Left forelimb (tissue), 1 donor: ENCODE measurements at places on chromosomes 3 and 15.

DNA sequence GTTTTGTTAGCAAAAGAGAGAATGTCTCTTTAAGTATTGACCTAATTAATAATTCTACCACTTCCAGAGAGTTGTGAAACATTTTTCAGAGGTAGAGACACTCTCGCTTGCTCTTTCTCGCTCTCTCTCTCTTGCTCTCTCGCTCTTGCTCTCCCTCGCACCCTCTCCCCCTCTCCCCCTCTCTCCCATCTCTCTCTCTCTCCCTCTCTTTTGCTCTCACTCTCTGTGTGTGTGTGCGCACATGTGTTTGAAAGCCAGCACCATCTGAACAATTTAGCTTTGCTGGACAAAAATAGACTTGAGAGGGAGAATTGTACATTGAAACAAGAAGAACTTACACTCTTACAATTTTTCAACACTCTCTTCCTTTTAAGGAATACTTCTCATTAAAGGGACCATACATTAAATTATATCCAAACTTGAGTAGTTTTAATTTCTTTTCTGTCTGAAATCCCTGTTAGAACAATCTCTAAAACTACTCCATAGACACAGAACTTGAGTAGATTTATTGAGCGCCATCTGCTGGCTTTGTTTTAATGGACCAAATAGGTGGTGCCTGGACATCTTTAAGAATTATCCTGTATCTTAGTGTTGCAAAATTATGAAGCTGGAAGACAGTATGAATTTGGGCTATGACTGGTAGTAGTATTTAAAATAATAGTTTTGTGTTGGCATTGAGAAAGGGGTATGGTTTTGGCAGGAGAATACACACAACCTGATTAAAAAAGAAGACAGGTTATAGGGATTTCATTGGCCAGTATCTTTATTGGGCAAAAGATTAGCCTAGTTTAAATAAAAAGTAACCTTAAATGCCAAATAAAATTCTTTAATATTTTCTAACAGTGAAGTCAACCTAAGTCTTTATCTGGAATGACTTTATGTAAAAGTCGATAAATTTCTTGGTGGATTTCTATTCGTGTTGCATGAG lies 124.6 kb downstream of the AKAP13 start:
- DNase-seq = no peak

GRCh38 chr3:176850498-176850897 lies 346.8 kb downstream of the TBL1XR1 start:
- no peak for DNase-seq

DNA sequence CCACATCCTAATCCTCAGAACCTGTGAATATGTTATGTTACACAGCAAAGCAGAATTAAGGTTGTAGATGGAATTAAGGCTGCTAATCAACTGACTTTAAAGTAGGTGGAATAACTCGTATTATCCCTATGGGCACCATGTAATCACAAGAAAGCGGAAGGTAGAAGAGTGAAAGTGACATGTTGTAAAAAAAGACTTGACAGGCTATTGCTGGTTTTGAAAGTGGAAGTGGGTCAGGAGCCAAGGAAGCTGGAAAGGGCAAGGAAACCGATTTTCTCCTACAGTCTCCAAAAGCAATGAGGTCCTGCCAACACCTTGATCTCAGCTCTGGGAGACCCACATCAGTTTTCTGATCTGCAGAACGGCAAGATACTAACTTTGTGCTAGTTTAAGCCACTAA lies 6.6 kb downstream of the TP63 start:
- no peak for DNase-seq

- DNase-seq = no peak
These were observed 2.6 kb upstream of the GBE1 start for GRCh38 chr3:81764002-81764401.

GRCh38 chr3:56702490-56703315 lies 19.6 kb upstream of the TASOR start:
- DNase-seq = no peak

DNA sequence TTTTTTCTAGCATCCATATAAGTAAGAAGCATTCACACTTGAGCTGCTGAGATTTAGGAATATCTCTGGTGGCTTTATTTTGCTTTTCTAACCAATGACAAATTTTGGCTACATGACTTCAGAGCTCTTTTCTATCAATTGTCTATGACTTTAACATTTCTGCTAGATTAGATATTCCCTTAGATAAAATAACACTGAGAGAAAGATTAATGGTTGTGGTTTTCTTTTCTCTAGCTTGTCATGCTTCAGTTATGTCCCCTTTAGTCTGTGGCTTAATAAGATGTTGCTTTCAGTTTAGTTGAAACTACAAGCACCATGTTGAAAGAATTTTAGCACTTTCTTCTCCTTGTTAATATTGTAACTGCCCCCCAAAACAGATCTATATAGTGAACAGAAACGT lies 665.6 kb upstream of the CCDC54 start:
- DNase-seq = no peak

GRCh38 chr15:38323895-38324294 lies 71.3 kb downstream of the SPRED1 start:
- no peak for DNase-seq

DNA sequence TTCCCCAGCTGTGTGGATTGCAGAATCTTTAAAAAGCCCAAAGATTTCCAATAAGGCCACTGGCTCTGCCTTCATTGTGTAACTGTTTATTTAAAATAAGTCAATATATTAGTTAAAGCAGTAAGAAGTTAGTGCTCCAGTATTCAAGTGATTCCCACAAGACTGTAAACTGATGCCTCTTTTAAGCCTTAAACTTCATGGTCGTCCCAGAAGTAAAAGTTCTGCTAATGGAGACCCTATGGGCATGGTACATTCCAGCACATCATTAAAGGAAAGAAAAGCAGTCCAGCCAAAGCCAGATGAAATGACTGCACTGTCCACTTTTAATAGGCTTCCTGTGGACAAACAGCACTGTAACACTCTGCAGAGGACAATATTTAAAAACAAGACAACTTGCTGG lies 512.6 kb downstream of the MECOM start:
- no peak for DNase-seq

DNA sequence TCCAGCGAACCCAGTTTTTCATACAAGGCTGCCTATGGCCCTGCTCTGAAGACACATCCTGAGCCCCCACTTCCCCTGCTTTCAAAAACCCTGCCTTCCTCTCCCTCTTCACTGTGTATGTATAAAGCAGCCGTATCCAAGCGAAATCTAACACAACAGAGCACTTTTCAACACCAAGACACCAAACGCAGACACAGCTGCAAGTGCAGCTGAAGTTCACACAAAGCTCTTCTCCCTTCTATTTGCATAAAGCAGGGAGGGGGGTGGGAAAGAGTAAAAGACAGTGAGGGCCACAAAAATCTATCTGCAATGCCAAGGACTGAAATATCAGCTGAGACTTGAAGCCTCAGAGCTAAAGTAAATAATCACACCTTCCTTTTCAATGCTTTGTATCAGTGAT lies 35.1 kb upstream of the CSPG5 start:
- no peak for DNase-seq

GRCh38 chr3:20811631-20812030 lies 625.6 kb upstream of the SGO1 start:
- no peak for DNase-seq

DNA sequence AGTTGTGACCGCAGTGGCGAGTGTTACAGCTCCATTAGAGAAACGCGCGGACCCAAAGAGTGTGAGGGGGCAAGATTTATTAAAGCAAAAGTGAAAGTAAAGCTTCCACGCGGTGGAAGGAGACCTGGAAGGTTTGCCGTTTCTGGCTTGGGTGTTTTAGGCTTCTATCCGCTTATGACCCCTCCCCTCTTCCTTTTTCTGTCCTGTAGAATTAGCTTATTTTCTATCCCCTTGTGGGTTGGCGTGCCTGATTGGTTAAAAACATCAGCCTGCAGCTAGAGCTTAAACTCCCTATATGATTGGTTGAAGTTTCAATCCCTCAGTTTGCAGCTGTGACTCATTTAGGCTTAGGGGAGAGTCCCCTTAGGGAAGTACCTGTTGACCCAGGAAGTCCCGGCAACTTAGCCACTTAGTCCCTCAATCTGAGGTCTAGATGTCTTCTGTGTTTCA lies 39.6 kb downstream of the C3orf38 start:
- no peak for DNase-seq

GRCh38 chr15:71043373-71043772 lies 71.9 kb upstream of the THSD4 start:
- no peak for DNase-seq

DNA sequence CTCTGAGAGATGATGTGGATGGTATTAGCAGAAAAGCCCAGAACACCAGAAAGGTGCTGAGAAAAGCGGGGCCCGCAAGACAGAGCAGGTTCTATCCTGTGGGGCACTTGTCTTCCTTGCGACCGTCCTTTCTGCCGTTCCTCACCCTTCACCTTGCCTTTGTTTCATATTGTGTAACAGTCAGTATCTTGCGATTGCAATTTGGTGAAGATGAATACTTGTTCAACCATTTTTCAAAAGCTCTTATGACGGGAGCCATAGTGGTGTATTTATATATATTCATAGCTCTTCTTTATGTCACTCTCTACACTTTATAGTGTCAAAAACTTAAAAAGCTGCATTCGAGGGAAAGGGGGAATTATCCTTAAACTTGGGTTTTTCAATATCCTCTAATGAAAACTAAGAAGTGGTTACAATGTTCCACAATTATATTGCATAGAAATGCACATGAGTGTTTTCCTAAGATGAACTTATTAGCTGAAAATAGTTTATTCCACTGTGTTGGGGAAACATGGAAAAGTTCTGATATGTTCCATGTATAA lies 797 bp downstream of the MAP3K13 start:
- DNase-seq = no peak

GRCh38 chr3:176046703-176047102 lies 1150.6 kb downstream of the TBL1XR1 start:
- DNase-seq = no peak

DNA sequence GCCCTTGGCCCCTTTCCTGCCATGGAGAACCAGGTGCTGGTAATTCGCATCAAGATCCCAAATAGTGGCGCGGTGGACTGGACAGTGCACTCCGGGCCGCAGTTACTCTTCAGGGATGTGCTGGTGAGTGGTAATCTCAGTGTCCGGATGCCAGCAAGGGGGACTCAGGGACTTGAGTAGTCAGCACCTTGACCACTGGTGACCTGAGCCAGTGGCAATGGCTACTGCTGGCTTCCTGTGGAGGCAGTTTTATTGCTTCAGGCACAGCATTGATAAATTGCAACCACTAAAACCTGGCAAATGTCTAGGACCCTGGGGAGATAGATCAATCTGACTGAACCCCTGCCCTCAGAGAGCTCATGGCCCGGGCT lies 830 bp downstream of the MAP2K5 start:
- DNase-seq = no peak

DNA sequence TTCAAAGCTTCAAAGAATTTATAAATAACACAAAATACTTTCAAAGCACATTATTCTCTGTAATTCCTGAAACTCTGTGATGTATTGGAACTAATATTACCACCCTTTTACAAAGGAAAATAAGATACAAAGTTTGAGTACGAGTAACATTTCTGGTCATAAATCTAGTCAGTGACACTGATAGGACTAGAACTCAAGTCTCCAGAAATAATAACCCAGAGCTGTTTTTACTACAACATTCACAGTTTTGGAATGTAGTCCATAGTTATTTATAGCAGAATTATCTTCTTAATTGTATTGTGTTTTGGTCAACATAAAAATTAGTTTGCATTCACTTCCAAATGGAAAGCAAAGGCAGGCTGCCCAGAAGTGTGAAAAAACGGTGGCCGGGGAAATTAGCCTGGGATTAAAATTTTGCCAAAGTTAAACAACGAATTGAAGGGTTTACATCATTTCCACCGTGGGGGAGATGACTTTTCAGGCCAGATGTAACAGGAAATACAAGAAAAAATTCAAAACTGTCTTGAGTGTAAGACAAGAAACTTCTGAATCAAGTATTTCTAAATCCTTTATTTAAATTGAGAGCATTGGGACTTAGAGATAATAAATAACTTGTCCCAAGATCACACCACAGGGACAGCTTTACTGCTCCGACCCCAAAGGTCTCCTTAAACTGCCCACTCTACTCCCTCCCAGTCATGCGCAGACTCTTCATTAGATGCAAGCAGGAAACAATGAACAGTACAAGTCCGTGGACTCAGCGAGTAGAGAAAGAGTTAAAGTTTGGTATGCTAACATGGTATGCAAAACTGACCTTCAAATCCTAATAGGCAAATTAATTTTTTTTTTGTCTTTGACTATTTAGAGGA lies 74.3 kb upstream of the VGLL4 start:
- DNase-seq = no peak

DNA sequence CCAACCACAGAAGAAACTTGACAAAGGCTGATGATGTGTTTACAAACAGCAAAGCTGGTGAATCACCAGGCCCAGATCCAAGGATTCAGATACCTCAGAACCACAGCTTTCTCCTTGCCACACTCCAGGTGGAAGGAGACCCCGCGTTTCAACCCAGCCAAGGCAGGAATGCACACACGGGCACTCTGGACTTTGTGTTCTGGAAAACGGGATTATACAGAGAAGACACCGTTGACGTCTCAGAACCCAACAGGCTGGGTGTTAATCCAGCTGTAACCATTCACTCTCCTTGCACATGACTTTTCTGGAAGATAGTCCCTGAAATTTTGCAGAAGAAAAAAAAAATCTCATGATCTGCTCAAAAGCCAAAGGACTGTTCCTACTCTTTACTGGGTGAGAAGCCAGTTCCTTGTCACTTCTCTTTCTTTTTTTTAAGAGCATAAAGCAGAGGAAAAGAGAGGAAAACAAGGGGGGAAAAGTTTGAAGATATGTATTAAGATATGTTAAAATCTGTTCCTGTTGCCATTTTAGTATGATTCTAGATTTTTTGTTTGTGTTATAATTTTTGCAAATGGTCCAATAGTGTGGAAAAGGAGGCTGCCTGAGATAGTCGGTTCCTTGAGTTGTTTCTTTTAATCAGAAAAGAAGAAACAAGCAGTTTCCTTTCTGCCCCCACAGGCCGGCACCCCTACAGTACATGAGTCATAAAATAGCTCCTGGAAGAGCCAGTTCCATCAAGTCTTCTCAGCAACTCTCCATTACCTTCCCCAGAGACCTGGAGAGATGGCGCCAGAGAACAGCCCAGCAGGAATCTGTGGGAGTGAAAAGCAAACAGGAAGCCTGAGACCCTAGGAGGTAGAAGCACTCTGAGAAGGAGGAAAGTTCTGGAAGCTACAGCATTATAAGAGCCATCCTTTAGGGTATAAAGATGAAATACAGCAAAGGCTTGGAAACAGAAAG lies 73.1 kb downstream of the RORA start:
- DNase-seq = no peak

GRCh38 chr3:17092583-17092933 lies 207.8 kb downstream of the PLCL2 start:
- DNase-seq = no peak

GRCh38 chr3:110928016-110928662 lies 143.5 kb upstream of the NECTIN3 start:
- no peak for DNase-seq

GRCh38 chr15:91953432-91953831 lies 99.9 kb downstream of the SLCO3A1 start:
- no peak for DNase-seq

DNA sequence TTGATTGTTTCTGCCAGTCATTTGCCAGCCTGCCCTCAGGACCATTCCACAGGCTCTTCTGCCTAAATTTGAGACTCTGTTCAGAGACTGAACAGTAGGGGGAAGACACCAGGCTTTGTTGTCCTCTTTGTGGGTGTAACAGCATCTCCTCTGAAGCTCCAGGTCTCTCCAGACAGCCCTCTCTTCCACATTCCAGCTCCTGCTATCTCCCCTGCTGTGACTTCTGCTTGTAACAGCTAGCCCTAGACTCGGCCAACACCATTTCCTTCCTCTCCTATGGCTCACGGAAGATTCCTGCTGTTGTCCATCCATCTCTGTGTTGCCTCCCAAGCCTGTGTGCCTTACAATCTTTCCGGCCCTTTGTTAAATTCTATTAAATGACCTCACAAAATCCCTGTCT lies 40.2 kb downstream of the SUCLG2 start:
- no peak for DNase-seq

- DNase-seq = no peak
These were observed 344.2 kb upstream of the MCTP2 start for GRCh38 chr15:93887151-93887550.
